ENCODE measurements at places on chromosomes 5 and 9. TPM values are rescaled to one million over a fixed set of nuclear protein-coding genes. Genes with fewer than 3 reads are reported as not detected.

Gene LRSAM1
- polyA plus RNA-seq, result 8.5 TPM

Gene IFNA5
- polyA plus RNA-seq, result not detected

GRCh38 chr9:137044502-137045177 lies 1.3 kb downstream of the NPDC1 start:
- no peak for DNase-seq

Gene RPS23
- polyA plus RNA-seq, result 7,344 TPM

DNA sequence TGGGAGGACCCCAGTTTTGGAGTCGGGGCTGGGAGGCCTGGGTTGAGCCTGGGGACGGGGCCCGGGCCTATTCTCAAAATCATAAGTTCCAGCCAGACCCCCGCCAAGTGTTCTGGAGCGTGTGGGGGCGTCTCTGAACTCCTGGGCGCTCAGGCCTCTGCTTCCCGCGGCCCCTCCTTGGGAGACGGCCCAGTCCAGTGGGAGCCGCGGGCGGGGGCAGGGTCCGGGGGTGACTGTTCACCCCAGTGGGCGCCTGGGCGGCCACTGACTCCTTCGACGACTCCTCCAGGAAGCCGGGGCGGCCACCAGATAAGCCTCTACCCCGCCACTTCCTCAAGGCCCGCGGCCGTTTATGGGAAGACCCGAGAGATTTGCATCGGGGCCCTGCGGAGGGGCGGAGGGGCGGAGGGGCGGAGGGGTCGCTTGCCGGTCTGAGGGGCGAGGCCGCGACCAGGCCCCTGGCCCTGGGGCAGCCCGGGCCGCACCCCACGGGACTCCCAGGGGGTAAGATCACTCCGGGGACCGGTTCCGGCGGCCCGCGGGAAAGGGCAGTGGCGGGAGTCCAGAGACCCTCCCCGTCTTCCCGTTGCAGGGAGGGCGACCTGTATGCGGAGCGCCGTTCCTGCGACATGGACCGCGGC lies 655 bp downstream of the TOR4A start:
- peak; percentile 64 for DNase-seq

GRCh38 chr5:97096191-97096590 lies 46.2 kb downstream of the LIX1 start:
- no peak for DNase-seq

Gene IFNA13
- polyA plus RNA-seq, result not detected

Gene NEUROG1
- not detected for polyA plus RNA-seq
